NCI-H226 (cell line): ENCODE measurements at places on chromosomes 6 and 20.

DNA sequence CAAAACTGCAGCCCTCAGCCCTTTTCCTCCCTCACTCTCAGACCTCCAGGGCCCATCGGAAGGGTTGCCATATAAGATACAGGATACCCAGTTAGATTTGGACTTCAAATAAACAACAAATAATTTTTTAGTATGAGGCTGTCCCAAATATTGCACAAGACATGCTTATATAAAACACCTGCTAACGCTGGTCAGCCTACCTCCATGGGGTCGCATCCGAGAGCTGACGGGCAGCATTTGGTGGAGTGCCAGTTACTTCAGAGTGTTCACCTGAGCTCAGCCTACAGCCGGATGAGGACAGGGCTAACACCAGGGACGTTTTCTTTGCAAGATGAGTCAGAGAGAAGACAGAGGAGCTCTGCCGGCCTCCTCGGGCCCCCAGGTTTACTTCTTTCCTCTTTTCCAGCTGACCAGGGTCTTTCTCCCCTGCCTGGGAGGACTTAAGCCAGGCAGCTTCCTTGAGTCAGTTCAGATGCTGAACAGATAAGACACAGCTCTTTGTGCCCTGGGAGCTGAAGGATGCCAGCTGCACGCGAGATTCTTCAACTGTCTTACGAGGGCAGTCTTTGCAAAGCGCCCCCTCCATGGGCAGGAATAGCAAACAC lies 141.2 kb upstream of the KCNG1 start:
- no peak for DNase-seq

- DNase-seq, result no peak
Measured at GRCh38 chr6:109187399-109188114, 92.2 kb downstream of the CEP57L1 start.

DNA sequence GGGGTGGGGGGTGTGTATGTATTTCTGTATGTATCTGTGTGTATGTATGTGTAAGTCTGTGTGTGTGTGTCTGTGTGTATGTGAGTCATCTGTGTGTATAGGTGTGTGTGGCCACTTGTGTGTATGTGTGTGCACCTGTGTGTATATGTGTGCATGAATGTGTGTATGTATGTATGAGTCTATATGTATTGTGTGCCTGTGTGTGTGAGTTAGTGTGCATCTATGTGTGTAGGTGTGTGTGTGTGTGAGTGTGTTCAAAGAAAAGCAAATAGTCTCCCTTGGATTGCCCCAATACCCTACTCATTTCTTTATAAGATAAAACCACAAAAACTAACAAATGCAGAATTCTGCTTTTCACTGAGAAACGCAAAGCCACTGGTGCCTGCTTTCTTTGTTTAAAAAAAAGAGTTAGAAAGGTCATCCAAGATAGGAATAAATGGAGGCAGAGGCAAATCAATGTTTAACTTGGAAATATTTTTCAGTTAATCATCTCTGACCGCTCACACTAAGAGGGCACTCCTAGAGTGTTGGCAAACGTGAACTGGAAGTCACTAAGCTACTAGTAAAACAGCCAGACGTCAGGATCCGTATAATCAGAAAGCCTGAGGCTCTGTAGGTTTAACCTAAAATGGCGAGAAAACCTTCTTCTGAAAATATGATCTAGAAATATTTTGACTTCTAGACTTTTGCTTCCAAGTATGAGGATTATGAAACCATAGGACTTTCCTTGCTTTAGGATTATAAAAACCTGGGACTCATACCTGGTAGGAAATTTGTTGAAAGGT lies 37.4 kb upstream of the JAG1 start:
- no peak for DNase-seq

DNA sequence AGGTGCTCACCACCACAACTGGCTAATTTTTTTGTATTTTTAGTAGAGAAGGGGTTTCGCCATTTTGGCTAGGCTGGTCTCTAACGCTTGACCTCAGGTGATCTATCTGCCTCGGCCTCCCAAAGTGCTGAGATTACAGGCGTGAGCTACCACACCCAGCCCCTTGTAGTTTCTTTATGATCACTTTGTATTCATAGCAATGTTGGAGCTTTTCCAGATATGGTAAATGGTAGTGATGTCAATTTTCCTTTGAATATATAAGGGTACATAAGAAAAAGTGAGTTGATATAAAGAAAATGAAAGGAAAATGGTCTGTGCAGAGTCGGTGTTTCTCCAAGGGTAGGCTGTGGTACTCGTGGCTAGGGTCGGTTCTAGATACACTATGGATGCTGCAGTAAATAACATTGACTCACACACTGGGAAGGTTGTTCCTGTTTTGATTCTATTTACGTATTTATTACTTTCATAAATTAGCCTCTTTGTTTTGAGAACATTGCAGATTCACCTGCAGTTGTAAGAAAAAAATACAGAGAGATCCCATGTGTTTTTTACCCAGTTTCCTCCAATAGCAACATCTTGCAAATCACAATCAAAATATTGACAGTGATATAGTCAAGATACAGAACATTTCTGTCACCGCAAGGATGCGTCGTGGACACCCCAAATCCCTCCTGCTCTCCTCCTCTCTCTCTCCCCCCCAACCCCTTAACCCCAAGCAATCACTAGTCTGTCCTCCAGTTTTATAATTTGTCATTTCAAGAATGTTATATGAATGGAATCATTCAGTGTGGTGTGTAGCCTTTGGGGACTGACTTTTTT lies 2.5 kb downstream of the ZNF831 start:
- DNase-seq, result no peak

DNA sequence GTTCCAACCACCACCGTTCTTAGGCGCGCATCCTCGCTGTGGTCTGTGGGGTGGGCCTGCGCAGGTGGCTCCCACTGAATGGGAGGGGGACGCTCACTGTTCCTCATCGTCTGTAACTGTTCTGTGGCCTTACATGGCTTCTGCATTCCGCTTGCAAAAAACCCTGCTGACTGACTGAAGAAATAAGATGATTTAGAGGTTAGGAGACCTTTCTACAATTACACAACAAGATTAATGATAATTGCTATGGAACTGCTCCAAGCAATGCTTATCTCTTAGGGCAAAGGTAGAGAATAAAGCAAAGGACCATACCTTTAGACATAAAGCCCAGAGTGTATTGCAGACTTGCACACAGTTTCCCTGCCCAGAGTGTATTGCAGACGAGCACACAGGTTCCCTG lies 14.4 kb upstream of the DACT2 start:
- no peak for DNase-seq

DNA sequence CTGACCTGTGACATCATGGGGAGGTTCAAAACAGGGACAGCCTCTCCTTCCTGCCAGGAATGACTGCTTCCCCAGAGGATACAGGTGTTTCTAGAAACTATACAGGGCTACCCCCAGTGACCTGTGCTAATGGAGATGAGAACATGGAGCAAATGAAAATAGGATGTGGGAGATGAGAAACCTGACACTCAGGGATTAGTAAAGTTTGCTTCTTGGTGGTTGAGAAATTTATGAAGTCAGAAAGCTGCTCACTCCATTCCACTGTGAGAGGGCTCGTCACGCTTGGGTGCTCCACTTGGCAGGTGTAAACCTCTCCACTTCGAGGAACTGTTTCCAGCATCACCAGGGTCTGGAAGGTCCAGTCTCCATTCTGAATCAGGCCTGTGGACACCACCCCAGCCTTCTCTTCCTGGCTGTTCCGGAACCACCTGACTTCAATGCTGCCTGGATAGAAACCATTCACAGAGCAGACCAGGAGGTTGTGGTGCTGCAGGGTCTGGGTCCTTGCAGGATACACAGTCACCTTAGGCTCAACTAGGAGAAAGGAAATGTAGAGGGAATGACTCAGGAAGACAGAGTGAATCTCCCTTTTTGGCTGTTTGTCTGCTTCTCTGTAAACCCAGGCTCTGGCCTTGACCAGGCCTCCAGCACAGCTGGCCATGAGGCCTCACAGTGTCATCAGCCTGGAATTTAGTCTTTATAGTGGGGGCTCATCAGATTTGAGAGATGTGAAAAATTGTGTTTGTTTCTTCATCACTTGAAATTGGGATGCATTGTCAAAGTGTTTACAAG lies 10.8 kb downstream of the HLA-DRB5 start:
- DNase-seq, result no peak

DNA sequence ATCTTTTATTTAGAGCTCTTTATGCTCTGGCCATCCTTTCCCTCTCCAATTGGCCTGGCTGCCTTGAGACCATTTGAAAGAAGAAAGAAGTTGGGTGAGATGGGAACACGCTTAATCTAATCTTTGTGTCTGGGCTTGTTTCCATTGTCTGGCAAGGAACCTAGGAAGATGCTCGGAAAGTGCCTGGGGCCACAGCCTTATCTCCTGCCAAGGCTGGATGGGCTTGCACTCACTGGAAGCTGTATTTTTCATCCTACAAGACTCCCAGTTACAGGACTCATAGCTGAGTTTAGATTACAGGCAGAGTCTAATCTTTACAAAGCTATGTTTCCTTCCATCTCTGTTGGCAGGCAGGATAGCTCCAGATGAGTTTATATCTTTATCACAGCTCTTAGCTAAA lies 33.1 kb upstream of the CDYL start:
- peak; percentile 82 for DNase-seq

DNA sequence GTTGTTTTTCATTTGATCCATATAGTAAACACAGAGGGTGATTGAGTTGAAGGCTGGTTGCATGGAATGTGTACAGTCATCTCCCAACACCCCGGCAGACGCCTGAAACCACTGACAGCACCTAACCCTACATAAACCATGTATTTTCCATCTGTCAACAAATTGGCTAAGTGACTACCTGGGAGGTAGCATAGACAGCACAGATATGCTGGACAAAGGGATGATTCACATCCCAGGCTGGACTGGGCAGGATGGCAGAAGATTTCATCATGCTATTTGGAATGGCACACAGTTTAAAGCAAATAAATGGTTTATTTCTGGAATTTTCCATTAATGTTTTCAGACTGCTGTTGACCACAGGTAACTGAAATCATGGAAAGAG lies 4.4 kb upstream of the VIP start:
- peak; percentile 88 for DNase-seq

DNA sequence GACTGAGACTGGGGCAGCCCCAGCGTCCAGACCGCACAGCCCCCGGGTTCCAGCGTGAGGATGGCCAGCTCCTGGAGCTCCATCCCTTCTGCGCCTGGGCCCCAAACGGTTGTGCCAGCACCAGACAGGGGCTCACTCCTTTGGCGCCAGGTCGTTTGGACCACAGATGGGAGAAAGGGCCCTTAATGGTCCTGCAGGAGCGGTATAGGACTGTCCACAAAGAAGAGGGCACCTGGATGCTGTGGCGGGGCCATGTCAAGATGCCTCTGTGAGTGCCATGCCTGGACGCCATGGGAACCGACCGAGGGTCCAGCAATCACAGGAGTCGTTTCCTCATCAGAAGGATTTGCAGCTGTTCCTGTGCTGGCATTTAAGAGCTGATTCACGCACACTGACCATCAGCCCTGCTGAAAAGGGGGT lies 82.7 kb downstream of the DLL1 start:
- no peak for DNase-seq

- DNase-seq, result peak; percentile 44
Measured at GRCh38 chr6:8549074-8549790, 113.9 kb upstream of the SLC35B3 start.

DNA sequence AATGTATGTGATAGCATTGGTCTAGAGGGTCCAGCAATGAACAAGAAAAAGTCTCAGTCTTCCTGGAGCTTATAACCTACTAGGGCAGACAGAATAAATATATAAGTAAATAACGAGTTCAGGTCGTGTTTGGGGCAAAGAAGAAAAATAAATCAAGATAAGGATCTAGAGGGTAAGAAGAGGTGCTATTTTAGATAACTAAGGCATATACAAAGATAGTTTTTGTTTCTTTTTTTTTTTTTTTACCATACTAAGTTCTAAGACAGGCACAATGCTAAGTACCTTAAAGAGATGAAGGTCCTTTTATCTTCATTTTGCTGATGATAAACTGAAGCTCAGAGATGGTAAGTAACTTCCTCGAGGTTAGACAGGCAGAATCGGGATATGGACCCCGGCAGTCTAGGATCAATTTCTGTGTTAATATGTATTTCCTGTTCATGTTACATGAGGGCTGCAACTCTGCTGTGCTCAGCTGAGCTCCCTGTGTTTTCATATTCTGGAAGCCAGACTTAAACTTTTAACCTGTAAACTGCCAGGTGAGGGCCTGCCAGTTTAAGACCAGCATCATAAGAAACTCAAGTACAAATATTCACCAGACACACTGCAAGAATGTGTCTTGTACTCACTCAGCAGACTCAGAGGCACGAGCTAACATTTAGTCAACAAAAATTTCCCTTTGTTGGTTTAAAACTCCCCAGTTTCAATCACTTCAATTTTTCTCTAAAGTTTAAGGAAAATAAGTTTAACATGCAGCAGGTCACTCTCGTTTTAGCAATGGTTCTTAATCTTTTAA lies 23.3 kb downstream of the SESN1 start:
- DNase-seq, result no peak

- DNase-seq, result peak; percentile 67
Measured at GRCh38 chr6:13397359-13398068, 69.2 kb upstream of the TBC1D7 start.

DNA sequence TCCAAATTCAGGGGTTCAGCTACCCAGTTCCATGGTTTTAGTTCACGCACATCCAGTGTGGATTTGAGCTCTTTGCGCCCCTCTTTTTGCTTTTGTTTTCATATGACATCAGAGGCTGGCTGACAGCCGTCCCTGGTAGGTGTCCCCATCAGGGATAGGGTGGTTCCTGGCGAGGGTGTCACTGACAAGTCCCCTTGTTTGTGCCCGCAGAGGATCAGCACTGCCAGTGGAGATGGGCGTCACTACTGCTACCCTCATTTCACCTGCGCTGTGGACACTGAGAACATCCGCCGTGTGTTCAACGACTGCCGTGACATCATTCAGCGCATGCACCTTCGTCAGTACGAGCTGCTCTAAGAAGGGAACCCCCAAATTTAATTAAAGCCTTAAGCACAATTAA lies 58.0 kb downstream of the GNAS start:
- DNase-seq, result no peak

GRCh38 chr6:159934181-159934580 lies 34.7 kb upstream of the IGF2R start:
- peak; percentile 39 for DNase-seq

DNA sequence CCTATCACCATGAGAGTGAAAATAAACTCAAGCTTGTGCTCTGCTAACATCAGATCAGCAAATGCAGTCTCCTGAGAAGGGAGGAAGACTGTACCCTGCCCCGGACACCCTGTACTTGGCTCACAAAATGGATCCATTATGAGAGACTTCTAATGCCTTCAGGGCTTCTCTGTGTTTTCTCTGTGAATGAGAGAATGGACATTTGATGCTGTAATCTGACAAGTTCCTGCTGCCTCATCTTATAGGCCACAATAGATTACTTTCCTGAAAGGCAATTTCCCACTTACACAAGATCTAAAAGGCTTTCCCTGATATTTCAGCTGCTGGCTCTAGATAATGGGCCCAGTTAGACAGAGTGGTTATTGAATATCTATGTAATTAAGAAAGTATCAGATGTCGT lies 117.2 kb downstream of the OTOR start:
- no peak for DNase-seq

GRCh38 chr6:139856562-139856961 lies 482.1 kb upstream of the CITED2 start:
- no peak for DNase-seq

GRCh38 chr6:28489366-28490204 lies 26.0 kb downstream of the GPX6 start:
- DNase-seq, result no peak

- DNase-seq, result no peak
Measured at GRCh38 chr6:96755096-96755495, 82.2 kb downstream of the GPR63 start.

GRCh38 chr6:87045521-87046075 lies 49.3 kb downstream of the CGA start:
- DNase-seq, result no peak
